Neural crest cell (in vitro differentiated cells): ENCODE measurements at places on chromosomes 6 and 20.

GRCh38 chr6:168127384-168127868, 48.4 kb upstream of the FRMD1 start:
- no peak for DNase-seq

GRCh38 chr6:12026120-12026519, 14.0 kb downstream of the HIVEP1 start:
- no peak for DNase-seq

DNA sequence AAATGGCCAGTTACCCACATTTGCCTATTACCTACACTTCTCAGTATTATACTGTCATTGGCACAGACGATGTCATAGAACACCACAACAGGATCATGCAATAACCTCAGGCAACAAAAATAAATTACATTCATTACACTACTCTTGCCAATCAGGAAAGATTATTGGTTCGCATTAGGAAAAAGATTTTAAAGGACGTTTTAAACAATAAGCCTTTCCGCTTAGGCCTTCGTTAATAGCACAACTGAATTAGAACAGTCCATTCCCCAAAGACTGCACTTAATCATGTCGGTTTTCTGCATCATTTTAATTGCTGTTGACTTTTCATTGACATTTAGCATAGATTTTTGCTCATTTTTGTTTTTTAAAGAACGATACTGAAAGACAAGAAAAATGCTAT, 912 bp upstream of the SENP6 start:
- no peak for DNase-seq

GRCh38 chr20:19995220-19995863, 21.8 kb upstream of the NAA20 start:
- DNase-seq = no peak

GRCh38 chr20:33211817-33212424, 5.2 kb upstream of the BPIFA3 start:
- peak; percentile 47 for DNase-seq

DNA sequence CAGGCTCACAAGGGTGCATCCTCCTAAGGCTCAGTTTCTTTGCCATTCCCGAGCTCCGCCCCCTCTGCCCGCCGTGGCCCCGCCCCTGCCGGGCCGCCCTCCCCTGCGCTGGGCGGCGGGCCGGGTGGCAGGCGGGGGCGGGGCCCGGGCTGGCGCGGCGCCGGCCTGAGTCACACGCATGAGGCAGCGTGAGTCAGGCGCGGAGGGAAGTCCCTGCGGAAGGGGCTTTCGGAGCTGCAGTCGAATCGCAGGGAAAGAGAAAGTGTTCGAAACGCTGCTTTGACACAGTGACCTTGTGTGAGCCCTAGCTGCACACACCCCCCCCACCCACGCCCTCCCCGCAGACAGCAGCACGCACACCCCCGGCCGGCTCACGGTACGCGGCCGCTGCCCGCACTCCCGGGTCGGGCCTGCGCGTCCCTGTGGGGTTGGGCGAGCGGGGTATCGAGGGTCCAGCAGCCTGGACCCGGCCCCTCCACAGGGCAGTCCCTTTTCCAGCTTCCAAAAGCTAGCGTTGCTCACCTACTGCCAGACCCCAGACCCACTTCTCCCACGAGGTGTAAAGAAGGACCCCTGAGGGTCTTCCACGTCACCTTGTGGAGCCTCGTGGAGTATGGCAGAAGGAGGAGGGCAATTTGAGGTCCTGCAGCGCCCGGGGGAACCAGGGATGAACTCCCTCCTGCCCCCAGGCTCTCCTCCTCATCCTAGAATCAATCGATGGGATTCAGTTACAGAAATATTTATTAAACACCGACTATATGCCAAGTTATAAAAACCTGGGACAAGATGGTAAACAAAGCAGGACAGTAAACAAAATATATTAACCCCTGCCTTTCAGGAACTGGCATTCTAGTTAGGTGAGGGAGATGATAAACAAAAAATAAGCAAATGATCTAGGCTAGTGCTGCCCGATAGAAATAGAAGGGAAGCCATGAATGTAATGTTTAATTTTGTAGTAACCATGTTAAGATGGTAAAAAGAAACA, 12.4 kb upstream of the HMGA1 start:
- DNase-seq = peak; percentile 86

- DNase-seq = no peak
These were observed 31.9 kb downstream of the NSFL1C start for GRCh38 chr20:1434571-1435336.

GRCh38 chr6:7691675-7692452, 34.0 kb upstream of the BMP6 start:
- DNase-seq = no peak

GRCh38 chr20:6739406-6739805, 28.1 kb upstream of the BMP2 start:
- DNase-seq = no peak

GRCh38 chr6:22794844-22795243, 225.5 kb downstream of the HDGFL1 start:
- DNase-seq = no peak

DNA sequence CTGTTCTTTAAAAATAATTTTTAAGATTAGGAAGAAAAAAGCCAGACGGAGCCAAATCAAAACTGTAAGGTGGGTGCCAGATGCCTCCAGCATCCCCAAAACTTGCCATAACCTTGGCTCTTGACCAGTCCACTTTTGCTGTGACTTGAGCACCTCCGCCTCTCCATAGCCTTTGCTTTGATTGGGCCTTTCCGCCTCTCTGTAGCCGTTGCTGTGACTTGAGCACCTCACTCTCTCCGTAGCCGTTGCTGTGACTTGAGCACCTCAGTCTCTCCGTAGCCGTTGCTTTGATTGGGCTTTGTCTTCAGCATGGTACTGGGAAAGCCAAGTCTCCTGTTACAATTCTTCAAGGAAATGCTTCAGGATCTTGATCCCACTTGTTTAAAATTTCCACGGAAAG, 73.0 kb downstream of the YTHDF1 start:
- DNase-seq = no peak

- DNase-seq = no peak
These were observed 49.7 kb downstream of the FIG4 start for GRCh38 chr6:109740787-109741186.
